ENCODE measurements at places on chromosomes 1 and 21.

- DNase-seq = no peak
These were observed 613.5 kb downstream of the MATN1 start for GRCh38 chr1:30109853-30110252.

GRCh38 chr21:42430521-42430920 is 26.8 kb downstream of the UBASH3A start:
- no peak for DNase-seq

DNA sequence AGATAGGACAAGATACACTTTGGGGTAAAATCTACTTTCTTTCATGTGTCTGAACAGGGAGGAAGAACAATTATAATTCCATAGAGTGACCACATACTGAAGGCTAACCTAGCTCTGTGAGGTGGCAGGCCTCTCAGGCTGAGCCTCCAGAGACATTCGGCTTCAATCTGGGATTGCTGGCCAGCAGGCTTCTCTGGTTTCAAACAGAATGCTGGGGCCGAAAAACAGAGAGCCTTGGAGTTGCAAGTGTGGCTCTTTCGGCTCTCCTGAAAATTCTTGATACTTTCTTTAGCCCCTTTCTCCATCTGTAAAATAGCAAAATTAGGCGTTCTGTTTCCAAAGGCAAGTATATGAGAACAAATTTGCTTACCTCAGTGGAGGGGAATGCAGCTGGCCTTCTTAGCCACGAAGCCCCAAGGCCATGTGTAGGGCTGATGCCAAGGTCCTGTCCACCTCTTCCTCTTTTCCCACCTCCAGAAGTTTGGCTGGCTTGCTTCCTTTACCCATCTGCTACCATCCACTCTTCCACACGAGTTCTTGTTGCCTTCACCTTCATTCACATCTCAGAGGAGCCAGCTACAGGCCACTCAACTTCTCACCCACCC is 30.0 kb upstream of the UBE2U start:
- no peak for DNase-seq

DNA sequence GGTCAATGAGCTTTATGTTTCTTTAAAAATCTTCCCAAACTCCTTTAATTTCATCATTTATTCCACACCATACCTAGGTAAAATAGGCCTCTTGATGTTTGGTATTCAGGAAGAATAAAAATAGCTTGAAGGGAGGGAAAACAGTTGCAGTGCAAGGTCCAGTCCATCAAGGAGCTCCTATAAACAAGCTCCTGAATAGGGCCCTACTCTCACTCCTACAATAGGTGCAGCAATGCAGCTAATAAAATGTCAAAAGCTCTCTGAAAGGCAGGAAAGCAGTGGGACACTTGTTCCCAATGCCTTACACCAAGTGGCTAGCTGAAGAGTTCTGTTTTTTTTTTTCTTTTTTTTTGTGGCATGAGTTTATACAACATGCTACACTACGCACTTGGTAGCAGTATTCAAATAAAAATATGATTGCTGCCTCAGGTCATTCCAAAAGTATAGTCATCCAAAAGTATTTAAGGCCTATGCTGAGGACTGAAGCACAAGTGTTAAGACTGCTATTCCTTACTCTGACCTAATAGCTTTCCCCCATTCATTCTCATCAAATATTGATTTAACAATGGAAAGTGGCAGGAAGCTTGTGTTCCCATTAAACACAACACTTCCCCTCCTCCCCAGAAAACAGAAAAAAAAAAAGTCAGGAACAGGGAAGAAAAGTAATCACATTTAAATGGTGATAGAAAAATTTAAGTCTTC is 9.8 kb downstream of the TEX38 start:
- no peak for DNase-seq

DNA sequence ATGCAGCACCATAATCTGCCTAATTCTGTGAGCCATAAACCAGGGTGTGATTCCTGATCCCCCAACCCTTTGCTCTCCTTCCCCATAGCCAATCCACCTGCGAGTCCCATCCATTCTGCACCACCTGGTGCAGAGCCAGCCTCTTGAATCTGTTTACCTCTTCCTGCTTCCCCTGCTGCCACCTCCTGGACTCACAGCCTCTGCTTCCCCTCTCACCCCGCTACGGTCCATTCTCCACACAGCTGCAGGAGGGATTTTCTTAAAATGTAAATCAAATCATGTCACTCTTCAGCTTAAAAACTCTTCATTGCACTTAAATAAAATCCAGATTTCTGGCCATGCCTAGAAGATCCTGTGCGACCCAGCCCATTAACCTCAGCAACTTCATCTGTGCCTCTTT is 186.7 kb downstream of the FOXD2 start:
- peak; percentile 27 for DNase-seq

- DNase-seq = no peak
These were observed 79.0 kb upstream of the SYT6 start for GRCh38 chr1:114232691-114233090.

- DNase-seq = peak; percentile 4
These were observed 150.8 kb downstream of the ROR1 start for GRCh38 chr1:63924600-63924999.

GRCh38 chr1:40385437-40386358 is 12.2 kb downstream of the SMAP2 start:
- DNase-seq = peak; percentile 92

DNA sequence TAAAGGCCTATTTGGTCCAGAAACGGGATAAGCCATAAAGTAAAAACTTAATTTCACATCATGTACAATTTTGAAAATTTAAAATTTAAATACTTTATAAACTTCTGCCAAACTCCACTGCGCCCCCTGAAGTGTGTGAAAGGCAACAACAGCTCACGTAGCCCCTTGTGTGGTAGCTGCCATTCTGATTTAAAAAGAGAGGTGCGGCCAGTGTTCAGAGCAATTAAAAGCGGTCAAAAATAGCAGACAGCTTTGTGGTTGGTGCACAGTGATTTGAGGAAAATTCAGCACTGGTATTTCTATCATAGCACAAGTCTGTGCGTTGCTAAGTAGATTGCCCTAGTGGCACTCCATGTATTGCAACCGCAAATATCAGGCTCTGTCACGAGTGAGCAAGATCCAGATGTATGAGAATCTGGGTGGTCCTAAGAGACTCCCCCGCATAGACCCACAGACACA is 122.5 kb downstream of the ATG4C start:
- peak; percentile 52 for DNase-seq

DNA sequence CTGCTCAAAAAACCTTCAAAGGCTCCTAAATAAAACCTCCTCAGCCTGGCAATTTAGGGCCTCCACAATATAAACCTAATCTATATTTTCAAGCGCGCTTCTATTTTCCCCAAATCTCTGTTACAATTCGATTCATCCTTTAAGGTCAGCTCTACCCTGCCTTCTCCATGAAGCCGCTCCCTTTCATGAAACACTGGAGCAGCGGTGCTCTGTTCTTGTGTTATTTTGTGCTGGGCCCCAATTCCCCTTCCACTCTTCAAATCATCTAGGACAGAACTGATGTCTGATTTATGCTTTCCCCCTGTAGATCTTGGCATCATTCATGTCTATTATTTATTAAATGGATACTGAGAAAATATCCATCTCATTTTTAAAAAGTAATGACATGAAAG is 6.9 kb downstream of the ERRFI1 start:
- DNase-seq = no peak

GRCh38 chr1:218171302-218171893 is 113.7 kb upstream of the RRP15 start:
- DNase-seq = peak; percentile 63

DNA sequence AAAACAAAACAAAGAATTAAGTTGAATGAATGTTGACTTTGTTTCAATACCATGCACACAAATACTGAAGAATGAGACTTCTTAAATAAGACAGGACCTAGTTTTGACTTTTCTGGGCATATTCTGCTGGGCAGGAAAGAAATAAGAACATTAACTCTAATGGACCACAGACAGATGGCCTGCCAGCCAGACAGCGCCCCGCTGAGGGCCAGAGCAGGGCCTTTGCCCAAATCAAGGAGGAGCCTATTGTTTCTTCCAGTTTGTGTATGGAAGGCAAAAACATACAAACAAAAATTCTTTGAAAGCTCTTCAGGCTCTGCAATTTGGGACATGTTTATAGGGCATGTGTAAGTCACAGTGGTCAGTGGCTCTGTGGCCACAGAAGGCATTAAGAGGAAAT is 44.4 kb upstream of the KIF26B start:
- DNase-seq = no peak

DNA sequence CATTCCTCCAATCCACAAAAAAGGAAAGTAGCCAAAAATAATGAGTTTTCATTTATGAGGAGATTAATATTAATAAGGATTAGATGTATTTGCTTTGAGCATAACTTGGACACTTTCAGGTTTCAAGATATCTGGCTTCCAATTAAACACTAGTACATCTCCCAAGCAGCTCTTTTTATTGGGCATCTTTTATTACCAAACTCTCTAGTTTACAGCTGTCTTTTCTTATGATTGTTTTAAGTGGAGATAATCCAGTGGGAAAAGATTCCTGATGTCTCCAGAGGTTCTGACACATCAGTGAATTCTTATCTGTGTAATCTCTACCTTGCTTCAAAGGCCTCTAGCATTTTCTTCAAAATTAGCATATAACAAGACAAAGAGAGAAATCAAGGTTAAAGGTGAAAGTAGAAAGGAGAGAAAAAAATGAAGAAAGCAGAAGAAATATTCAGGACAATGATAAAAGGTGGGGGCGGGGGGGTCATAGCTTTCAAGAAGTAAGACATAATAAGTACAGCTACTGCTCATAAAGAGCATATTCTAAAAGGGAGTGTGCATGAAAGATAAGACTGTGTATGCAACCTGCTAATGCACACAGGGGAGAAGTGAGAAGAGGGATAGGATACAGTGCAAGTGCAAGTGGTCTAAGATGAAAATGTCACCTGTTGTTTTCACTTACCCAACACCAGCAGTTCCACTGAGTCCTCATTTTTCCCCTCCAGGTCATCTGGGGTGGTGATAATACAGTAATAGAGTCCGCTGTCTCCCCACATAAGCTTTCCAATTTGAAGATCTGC is 19.1 kb downstream of the ILDR2 start:
- peak; percentile 30 for DNase-seq

DNA sequence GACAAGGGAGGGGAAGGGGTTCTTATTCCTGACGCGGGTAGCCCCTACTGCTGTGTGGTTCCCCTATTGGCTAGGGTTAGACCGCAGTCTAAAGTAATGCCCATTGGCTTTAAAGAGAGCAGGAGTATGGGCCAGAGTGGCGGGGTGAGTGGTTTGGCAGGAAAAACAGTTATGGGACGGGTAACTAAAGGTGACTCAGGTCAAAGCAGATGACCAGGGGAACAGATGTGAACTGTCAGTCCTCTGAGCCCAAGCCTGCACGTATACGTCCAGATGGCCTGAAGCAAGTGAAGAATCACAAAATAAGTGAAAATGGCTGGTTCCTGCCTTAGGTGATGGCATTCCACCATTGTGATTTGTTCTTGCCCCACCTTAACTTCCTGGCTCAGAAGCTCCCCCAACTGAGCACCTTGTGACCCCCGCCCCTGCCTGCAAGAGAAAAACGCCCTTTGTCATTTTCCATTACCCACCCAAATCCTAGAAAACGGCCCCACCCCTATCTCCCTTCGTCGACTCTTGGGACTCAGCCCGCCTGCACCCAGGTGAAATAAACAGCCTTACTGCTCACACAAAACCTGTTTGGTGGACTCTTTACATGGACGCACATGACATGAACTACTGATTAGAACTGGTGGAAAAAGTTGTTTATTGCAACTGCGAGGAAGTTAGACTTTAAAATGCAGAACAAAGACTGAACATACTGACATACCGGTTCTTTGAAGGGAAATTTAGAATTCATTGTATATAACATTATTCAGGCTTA is 758 bp upstream of the ATAD3B start:
- DNase-seq = peak; percentile 41

DNA sequence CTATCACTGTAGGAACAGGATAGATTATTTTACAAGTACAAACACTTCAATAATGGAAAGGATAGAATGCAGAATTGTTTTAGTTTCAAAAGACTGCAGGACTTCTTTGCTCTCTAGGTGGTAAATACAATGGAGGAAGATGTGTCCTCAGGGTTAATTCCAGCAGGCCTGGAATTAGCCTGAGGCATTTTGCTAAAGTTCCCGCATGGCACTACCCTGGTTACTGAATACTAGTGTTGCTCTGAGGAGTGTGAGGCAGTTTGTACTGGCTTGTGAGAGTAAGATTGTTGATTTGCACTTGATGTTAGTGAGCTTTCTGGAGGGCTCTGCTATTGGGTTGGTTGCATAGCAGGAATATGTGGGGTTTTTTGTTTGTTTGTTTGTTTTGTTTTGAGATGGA is 61.4 kb downstream of the FASLG start:
- DNase-seq = no peak

DNA sequence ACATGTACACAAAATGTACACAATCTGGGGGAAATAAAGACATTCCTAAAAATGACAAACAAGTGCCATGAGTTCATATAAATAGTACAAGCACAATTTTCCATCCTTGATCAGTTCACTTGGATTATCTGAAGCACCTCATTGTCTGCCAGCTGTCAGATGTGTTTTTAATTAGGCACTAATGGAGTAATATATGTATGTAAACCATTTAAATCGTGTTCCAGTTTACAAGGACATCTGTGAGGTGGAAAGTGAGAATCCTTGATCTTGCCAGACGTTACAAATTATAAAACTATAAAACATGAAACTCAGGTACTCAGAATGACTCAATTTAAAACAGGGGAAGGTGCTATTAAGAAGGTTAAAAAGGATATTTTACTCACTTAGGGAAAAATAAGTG is 1312.2 kb downstream of the PLA2G4A start:
- DNase-seq = no peak

GRCh38 chr1:1149416-1149815 is 24.3 kb upstream of the TTLL10 start:
- no peak for DNase-seq

DNA sequence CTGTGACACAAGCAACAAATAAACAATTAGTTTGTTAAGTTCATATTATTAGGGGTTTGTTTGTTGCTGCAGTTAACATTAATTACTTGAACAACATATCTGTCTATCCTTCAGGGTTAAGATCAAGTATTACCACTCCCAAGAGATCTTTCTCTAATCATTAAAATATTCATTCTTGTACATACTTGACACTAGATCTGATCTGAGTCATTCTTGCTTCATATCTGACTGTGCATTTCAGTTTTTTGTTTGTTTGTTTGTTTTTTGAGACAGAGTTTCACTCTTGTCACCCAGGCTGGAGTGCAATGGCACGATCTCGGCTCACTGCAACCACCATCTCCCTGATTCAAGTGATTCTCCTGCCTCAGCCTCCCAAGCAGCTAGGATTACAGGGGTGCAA is 613.3 kb upstream of the PLXNA2 start:
- DNase-seq = no peak

GRCh38 chr1:90502696-90503095 is 214.4 kb downstream of the BARHL2 start:
- no peak for DNase-seq

- no peak for DNase-seq
These were observed 81.1 kb downstream of the NTPCR start for GRCh38 chr1:233031521-233031920.

Data from hematopoietic multipotent progenitor cell treated with erythropoietin and hydrocortisone succinate and interleukin-3 and kit ligand, for 4 days (in vitro differentiated cells).